ENCODE measurements at places on chromosomes 1 and 21.

DNA sequence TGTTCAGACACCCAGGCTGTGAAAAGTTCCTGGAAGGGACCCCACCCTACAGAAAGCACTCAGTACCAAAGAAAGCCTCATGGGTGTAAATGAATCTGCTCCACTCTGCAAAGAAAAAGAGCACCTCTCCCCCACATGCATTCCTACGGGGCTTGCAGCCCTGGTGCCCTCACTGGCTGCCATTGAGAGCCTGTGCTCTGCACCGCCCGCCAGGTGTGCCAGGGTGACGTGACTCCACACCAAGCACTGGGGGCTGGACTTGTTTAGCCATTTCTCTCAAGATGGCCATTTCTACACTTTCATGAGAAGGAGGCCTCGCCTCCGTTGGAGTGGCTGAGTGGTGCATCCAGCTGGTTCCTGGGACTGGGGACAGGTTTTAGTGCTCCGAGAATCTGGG is 380.5 kb upstream of the VAMP3 start:
- DNase-seq: no peak

- DNase-seq: no peak
Measured at GRCh38 chr1:143611159-143611558, 360.6 kb downstream of the FAM72C start.

DNA sequence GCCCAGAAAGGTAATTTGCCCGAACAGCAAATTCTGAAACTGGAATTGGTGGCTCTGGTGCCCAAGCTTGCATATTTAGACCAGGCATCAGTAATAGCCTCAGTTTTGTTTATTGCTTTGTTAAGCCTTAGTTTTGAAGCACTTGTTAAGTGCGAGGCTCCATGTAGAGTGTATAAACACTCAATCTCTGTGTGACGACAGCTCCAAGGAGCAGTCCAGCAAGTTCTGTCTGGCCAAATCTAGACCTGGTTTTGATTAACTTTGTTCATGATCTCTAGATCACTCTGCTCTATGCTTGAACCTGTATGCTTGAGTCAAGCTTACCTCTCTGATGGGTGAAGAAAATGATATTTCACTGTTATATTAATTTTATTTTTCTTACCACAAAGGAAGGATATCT is 37.4 kb downstream of the DOP1B start:
- DNase-seq: no peak

DNA sequence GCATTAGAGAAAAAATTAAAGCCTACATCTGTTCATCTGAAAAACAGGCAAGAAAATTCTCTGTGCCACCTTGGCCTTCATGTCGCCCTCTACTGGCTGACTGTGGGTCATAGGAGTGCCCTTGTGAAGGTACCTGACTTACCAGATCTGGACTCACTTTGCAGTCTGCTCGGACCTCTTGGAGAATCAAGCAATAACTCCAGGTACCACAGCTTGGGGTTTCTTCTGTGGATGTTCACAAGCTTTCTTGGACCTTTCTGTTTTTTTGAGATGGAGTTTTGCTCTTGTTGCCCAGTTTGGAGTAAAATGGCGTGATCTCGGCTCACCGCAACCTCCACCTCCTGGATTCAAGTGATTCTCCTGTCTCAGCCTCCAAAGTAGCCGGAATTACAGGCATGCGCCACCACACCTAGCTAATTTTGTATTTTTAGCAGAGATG is 2.4 kb upstream of the PRAMEF18 start:
- no peak for DNase-seq

GRCh38 chr1:224650290-224650689 is 34.2 kb downstream of the CNIH3 start:
- no peak for DNase-seq

GRCh38 chr1:27392778-27393635 is 585 bp downstream of the GPR3 start:
- no peak for DNase-seq

DNA sequence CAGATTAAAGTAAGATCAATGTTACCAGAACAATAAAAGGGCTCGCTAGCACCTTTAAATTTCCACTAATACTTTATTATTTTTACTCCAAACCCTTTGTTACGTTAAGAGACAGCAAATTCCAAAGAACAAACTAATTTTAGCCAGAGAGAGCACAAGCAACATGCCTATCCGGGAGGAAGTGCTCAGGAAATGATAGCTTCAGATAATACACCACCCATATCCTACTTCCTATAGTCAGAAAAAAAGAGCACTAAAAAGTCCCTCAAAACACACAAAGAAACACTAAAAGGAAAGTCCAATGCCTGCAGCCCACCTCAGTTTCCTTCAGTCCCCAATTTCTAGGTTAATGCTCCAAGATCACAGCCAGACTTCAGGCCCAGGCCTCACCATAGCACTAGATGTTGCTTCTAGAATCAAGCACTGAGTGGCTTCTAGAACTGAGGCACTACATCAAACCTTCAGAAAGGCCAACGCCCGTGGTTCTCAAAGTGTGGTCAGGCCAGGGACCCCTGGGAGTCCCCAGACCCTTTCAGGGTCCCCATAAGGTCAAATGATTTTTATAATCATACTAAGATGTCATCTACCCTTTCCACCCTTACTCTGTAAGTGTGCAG is 142.6 kb downstream of the PSMG1 start:
- no peak for DNase-seq

DNA sequence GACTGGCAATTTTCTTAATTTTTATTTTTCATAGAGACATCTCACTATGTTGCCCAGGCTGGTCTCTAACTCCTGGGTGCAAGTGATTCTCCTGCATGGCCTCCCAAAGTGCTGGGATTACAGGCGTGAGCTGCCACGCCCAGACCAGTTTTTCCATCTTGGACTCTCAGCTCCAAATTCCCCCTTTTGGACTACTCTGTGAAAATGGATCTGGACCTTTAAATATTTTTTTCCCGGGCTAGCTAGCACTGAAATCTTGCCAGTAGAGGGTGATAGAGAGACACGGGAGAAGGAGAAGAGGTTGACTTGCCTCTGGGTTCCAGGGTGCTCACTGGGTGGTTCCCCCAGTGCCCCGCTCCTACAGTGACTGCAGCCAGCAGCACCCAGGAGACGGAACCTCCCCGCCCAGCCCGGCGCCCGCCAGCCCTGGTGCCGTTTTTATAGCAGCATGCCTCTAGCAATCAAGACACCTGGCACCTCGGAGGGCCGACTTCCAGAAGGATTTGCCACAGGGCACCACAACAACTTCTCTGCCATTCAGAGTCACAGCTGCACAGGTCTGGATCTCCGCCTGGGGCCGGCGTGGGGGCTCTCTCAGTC is 34.7 kb upstream of the SCCPDH start:
- DNase-seq: peak; percentile 54

- no peak for DNase-seq
Measured at GRCh38 chr1:178946855-178947676, 76.2 kb upstream of the ANGPTL1 start.

DNA sequence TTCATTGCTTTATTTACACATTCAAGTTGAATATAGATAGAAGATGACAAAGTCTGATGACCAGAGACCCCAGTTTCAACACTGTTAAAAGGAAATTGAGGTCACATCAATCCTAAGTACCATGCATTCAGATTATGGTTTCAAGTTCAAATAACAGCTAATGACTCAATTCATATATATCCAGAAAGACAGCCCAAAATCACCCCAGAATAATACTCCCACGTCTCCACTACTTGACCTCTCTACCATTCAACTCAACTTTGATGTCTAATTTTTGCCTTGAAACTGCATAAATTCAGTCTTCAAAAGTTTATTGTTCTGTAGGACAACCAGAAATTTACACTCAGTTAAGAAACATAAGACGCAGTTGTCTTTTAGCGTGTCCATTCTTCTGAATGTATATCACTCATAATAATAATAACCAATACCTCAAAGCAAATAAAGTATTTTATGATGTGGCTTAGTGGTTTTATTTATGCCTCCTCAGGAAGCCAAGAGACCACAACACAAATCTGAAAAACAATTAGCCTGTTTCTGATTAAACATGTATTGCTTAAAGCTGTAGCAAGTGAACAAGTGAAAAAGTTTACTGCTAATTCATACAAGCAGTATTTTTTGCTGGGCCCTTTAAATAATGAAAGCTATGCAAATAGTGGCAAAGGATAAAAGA is 569.0 kb downstream of the LTN1 start:
- DNase-seq: no peak

DNA sequence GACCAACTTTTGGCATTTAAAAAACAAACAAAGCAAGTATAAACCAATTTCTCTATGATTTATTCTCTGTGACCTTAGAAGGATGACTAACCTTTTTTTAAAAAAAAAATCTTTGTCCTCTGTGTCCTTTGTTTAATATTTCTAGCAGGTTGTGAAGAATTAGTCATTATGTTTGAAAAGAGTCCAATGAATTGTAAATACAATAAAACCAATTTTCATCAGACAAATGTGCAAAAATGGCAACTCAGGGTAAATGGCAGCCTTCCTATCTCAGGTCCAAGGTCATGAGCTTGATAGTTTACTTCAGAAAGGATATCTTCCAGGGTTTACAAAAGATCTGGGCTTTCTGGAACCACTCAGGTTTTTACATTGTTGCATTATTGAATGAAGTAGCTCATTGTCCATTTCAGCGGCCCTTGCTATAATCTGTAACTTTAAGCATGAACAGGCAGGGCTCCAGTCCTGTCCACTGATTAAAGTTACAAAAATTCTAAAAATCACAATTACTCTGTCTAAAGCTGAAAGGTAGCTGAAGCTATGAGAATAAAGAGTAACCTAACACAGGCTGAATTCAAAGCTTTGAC is 11.7 kb upstream of the MAP3K21 start:
- no peak for DNase-seq

DNA sequence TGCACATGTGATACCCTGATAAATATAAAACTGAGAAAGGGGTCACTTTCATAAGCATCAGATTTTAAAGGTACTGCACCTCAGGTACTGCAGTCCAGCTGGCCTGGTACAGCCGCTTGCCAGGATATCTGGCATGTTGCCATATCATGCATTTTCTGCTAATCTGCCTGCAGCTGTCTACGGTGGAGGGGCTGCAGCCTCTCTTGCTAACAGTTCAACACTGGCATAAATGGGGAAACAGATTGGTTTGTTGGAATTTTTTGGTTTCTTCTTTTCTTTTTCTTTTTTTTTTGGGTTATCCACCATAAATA is 71.5 kb downstream of the MIS18A start:
- DNase-seq: no peak

- DNase-seq: peak; percentile 81
Measured at GRCh38 chr1:3352952-3353331, 101.5 kb upstream of the ARHGEF16 start.

- no peak for DNase-seq
Measured at GRCh38 chr1:210123383-210123782, 109.2 kb upstream of the SERTAD4 start.

GRCh38 chr1:150408800-150409199 is 44.9 kb downstream of the RPRD2 start:
- no peak for DNase-seq

- no peak for DNase-seq
Measured at GRCh38 chr1:78424720-78425119, 66.1 kb upstream of the PTGFR start.

- DNase-seq: no peak
Measured at GRCh38 chr1:24250224-24250623, 63.1 kb upstream of the IFNLR1 start.

- no peak for DNase-seq
Measured at GRCh38 chr1:29934255-29934772, 698.0 kb downstream of the PTPRU start.

GRCh38 chr1:210723646-210724045 is 394.9 kb downstream of the HHAT start:
- no peak for DNase-seq

GRCh38 chr1:15847893-15848142 is 311 bp downstream of the SPEN start:
- no peak for DNase-seq

- DNase-seq: peak; percentile 36
Measured at GRCh38 chr1:16318555-16318954, 33.7 kb downstream of the FBXO42 start.

DNA sequence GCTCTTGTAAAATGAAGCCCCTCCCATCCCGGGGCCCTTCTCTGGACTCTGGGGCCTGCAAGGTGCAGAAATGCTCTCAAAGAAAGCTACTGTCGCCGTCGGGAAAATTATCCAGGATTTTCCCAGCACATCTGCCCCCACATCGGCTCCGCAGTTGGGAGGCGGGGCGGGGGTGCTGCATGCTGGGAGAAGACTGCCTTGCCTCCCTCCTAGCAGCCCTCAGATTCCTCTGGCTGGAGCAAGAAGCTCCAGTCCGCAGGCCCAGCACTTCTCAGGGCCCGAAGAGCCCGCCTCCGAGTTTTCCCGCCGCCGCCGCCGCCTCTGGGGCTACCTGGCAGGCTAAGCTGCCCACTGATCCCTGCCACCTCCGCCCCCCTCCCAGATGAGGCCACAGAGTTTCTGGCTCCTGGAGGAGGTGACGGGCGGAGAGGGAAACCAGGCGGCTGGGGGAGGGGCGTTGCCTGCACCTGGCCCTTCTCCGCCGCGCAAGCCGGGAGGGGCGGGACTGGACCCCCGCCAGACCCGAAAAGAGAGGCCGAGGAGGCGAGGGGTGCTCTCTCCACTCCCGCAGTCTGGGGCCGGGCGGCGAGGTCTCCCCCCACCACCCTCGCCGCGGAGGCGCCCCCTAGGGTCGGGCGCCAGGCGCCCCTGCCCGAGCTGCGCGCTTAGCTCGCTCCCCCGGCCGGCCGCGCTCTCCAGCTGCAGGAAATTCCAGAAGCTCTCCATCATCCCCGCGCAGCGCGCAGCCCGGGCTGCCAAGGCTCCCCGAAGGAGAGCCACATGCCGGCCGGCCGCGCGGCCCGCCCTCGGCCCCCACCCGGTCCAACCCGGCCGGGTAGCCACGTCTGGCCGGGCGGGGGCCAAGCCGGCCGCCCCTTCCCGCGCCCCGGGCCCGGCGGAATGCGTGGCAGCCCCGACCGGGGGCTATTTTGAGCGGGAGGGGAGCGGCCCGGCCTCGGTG is 28.8 kb downstream of the AHDC1 start:
- DNase-seq: peak; percentile 88

- DNase-seq: no peak
Measured at GRCh38 chr1:9850442-9851162, 26.8 kb upstream of the CLSTN1 start.

GRCh38 chr21:31688603-31689368 is 29.3 kb downstream of the SOD1 start:
- DNase-seq: no peak

GRCh38 chr1:194279975-194280374 is 1093.6 kb upstream of the B3GALT2 start:
- no peak for DNase-seq

DNA sequence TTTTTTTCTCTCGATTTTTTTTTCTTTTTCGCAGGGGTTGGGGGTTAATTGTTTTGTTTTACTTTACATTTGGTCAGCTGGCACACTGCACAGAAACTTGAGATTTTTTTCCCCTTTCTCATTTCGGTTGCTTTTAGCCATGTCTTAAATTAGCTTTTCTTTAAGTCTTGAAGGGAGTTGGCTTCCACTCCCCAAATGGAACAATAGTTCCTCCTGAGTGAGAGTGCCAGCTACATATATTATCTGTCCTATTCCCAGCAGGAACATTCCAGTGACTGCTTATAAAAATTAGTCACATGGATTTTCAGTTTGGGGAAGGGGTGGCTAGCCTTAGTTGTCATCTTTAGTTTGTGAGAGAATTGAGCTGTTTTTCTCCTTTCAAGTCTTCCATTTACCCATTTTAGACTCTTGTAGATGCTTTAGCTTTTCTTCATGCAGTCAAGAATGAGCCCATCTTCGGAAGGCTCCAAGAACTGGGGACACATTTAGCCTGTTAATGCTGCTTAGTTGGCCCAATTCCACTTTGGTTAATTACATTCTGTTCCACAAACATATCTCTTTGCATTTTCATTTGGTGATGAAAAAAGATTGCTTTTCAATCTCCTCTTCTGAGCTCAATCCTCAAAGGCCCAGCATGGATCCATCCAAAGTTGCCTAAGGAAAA is 510.1 kb upstream of the CXADR start:
- DNase-seq: no peak
